Spinal cord (tissue), 10 donors: ENCODE measurements at places on chromosomes 13 and 19. TPM values are rescaled to one million over a fixed set of nuclear protein-coding genes. Genes with fewer than 3 reads are reported as not detected.

C1QTNF9B gene
- 0.66 TPM for polyA plus RNA-seq

ZNF491 gene
- 9.6 TPM for polyA plus RNA-seq

PODNL1 gene
- polyA plus RNA-seq: 5.0 TPM

NLRP7 gene
- polyA plus RNA-seq: not detected

GPR183 gene
- 2.0 TPM for polyA plus RNA-seq

MAST1 gene
- polyA plus RNA-seq: 112 TPM

KLF12 gene
- polyA plus RNA-seq: 22.1 TPM

GRCh38 chr19:29610213-29610573 is 4.1 kb downstream of the POP4 start:
- H3K27me3 ChIP-seq: no peaks in the 10 kb centered on the region
- H3K36me3 ChIP-seq: peaks cover 54% of the 10 kb centered on the region

DNA sequence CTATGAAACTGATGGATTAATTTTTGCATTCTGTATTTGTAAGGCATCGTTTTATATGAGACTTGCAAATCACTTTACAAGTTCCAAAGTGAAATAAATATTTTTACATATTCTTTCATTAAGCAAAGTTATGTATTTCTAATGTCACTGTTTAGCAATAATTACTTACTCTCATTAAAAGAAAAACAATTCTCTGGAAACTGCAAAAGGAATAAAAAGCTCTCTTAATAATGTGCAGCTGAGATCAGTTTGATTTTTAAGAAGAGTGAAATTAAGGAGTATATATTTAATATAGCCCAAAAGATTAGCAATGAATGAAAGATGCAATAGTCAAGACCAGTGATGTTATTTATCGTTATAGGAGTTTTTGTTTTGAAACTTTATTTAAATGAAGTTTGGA is 155.2 kb downstream of the GPC5 start:
- H3K4me1 ChIP-seq: no peaks in the 10 kb centered on the region
- H3K4me3 ChIP-seq: no peak overlapping the region
- no peaks in the 10 kb centered on the region for H3K27me3 ChIP-seq
- DNase-seq: no peak

DNA sequence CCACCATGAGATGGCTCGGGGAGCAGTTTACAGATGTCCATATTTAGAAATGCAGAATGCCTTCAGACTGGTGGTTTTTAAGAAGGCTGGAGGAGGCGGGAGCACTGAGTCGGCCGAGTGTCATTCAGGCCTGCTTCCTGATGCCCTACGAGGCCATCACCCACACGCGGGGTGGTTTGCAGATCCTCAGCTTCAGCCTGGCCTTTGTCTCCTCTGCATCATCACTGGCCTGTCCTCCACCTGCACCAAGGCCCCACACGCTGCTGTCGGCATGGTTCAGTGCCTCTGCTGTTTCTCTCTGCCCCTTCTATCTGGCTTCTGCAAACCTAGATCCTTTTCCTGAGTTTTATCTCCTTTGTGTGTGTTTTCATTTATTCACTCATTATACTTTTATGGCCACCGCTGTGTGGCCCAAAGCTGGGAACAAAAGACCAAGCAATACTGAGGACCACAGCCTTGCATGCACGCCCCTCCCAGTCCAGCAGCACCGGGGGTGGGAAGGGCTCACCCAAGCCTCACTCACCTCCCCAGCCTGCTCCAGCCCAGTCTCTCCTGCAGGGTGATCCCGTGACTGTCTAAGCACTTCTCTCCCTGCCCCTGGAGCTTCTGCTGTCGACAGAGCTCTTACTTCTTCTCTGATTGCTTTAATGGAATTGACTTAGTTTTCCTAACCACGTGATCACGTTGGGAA is 240.8 kb downstream of the TEX29 start:
- no peaks in the 10 kb centered on the region for H3K27me3 ChIP-seq
- no peak for DNase-seq
- no peaks in the 10 kb centered on the region for H3K36me3 ChIP-seq
- no peaks in the 10 kb centered on the region for H3K4me1 ChIP-seq
- H3K4me3 ChIP-seq: no peak overlapping the region

- peaks cover 12% of the 10 kb centered on the region for H3K36me3 ChIP-seq
- no peaks in the 10 kb centered on the region for H3K27me3 ChIP-seq
- peaks cover 27% of the 10 kb centered on the region for H3K4me1 ChIP-seq
- H3K4me3 ChIP-seq: no peak overlapping the region
Measured at GRCh38 chr19:35297922-35298321, 6.0 kb downstream of the MAG start.

GRCh38 chr13:77896977-77897376 is 21.7 kb downstream of the EDNRB start:
- H3K36me3 ChIP-seq: no peaks in the 10 kb centered on the region
- H3K4me1 ChIP-seq: no peaks in the 10 kb centered on the region
- no peaks in the 10 kb centered on the region for H3K27me3 ChIP-seq
- H3K4me3 ChIP-seq: no peak overlapping the region

DNA sequence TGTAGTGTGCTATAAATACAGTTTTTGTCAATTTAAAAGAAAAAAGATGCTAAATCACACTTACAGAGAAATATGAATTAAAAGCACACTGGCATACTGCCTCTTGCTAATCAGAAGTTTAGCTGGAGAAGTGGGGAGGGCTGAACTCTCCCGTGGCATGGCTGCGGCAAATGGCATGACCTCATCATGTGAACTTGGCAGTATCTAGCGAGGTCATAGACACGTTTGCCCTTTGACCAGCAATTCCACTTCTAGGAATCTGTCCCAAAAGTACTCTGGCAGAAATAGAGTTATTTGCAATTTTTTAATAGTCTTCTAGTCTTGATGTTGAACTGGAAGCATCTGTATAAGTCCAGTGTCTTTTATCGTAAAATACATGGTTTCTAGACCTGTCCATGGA is 42.0 kb upstream of the MCF2L start:
- peak; percentile 39 for DNase-seq
- H3K27ac ChIP-seq: no peak overlapping the region
- no peak overlapping the region for H3K4me3 ChIP-seq
- H3K27me3 ChIP-seq: no peaks in the 10 kb centered on the region
- peaks cover 17% of the 10 kb centered on the region for H3K4me1 ChIP-seq

DNA sequence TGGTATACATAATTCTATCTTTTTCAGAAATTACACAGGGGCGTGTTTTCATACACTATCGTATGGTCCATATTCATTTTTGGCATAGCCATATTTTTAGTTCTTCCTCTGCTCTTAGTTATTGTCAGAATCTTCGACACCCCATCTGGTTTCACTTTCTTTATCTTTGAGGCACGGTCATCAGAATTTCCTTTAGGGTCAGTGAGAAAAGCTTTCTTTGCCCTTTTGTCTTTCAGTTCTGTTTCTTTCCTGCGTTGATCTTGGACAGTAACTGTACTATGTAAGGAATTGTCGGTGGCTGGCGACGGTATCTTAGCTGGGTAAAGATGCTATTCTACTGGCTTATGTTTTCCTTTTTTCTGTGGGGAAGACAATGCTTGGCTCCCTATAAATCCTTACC is 10.6 kb upstream of the KIR2DL4 start:
- H3K27me3 ChIP-seq: no peaks in the 10 kb centered on the region
- H3K27ac ChIP-seq: no peak overlapping the region
- H3K4me3 ChIP-seq: no peak overlapping the region
- H3K4me1 ChIP-seq: no peaks in the 10 kb centered on the region

GRCh38 chr19:16585808-16586476 is 13.7 kb upstream of the SLC35E1 start:
- no peak overlapping the region for H3K27ac ChIP-seq
- peaks cover 72% of the 10 kb centered on the region for H3K4me1 ChIP-seq
- H3K27me3 ChIP-seq: no peaks in the 10 kb centered on the region
- no peak for DNase-seq

DNA sequence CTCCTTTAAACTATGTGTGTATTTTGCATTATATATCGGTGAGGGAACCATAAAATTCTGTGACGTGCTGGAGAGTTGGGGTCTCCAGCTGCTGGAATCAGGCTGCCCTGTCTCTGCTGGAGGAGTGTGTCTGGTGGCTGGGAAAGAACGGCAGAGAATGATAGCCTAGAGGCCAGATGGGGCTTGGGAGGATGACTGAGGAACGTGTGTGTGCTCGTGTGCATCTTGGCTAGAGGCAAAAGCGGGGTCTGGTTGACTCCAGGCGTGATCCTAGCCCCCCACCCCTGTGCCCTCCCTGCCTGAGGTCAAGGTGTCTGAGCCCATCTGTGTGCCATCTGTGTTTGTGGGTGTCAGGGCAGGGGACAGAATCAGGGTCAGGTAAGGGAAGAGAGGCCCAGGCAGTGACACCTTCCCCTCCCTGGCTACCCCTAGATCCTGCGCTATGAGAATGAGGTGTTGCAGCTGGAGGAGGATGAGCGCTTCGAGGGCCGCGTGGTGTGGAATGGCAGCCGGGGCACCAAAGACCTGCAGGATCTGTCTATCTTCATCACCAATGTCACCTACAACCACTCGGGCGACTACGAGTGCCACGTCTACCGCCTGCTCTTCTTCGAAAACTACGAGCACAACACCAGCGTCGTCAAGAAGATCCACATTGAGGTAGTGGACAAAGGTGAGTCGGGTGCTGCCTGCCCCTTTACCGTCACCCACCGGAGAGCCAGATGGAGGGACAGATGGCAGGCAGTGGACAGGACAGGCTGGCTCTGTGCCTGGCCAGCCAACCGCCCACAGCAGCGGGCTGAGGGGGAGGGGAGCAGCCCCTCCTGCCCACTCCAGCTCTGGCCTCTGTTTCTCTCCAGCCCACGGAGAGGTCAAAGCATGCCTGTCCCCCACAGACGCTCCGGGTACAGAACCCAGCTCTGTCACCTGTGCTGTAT is 3.1 kb downstream of the SCN1B start:
- H3K27me3 ChIP-seq: peaks cover 16% of the 10 kb centered on the region
- H3K4me3 ChIP-seq: no peak overlapping the region
- H3K4me1 ChIP-seq: peaks cover 17% of the 10 kb centered on the region
- H3K36me3 ChIP-seq: peaks cover 22% of the 10 kb centered on the region

GRCh38 chr13:48161530-48162179 is 66.8 kb upstream of the MED4 start:
- no peaks in the 10 kb centered on the region for H3K27me3 ChIP-seq
- H3K36me3 ChIP-seq: no peaks in the 10 kb centered on the region
- no peak overlapping the region for H3K4me3 ChIP-seq
- DNase-seq: no peak
- peak overlapping the region; percentile 22 for H3K27ac ChIP-seq
- H3K4me1 ChIP-seq: no peaks in the 10 kb centered on the region

DNA sequence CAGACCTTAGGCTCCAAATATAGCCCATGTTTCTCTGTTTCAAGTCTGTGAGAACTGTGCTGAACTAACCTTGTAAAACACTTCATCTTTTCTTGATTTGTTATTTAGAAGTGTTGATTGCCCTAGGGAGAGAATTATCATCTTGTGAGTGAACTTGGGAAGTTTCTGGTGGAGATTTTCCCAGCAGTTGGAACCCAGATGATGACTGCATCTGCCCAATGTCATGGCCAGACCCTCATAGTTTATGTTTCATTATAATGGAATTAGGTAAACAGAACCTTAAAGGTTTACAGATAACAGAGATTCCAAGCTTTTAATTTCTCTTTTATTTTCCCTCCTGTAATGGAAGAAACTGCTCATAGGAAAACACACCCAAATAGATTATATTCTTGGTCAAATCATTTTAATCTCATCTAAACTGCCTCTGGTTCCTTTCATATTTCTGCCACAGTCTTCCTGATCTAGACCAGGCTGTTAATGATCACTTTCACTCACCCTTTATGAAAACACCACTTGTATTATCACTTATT is 569.1 kb downstream of the KCTD12 start:
- no peak for DNase-seq
- no peaks in the 10 kb centered on the region for H3K4me1 ChIP-seq
- no peaks in the 10 kb centered on the region for H3K36me3 ChIP-seq
- H3K27ac ChIP-seq: no peak overlapping the region

- H3K27ac ChIP-seq: no peak overlapping the region
- peaks cover 7% of the 10 kb centered on the region for H3K36me3 ChIP-seq
- H3K4me1 ChIP-seq: no peaks in the 10 kb centered on the region
- DNase-seq: no peak
- H3K27me3 ChIP-seq: no peaks in the 10 kb centered on the region
Measured at GRCh38 chr13:51970349-51970748, 40.9 kb downstream of the ATP7B start.

- H3K27ac ChIP-seq: no peak overlapping the region
- no peaks in the 10 kb centered on the region for H3K27me3 ChIP-seq
- H3K4me3 ChIP-seq: no peak overlapping the region
- peak; percentile 90 for DNase-seq
- H3K36me3 ChIP-seq: peaks cover 67% of the 10 kb centered on the region
Measured at GRCh38 chr19:50537769-50538230, 24.1 kb upstream of the ASPDH start.
